ENCODE measurements at places on chromosomes 11 and 22. TPM values are rescaled to one million over a fixed set of nuclear protein-coding genes. Genes with fewer than 3 reads are reported as not detected.

MYBPC3 gene
- polyA plus RNA-seq: 0.06 TPM

CARNS1 gene
- 3.2 TPM for polyA plus RNA-seq

CDON gene
- polyA plus RNA-seq: 13.0 TPM

OR5B21 gene
- polyA plus RNA-seq: not detected

EHF gene
- 10.9 TPM for polyA plus RNA-seq

ELMOD1 gene
- polyA plus RNA-seq: 6.9 TPM

FGF4 gene
- polyA plus RNA-seq: not detected

GLYAT gene
- 0.38 TPM for polyA plus RNA-seq

SCGB1A1 gene
- polyA plus RNA-seq: 11.8 TPM

RBM14 gene
- polyA plus RNA-seq: 78.3 TPM

ZNF214 gene
- 10.3 TPM for polyA plus RNA-seq

MALAT1 gene
- polyA plus RNA-seq: 686 TPM

RFPL3 gene
- not detected for polyA plus RNA-seq

ZNF202 gene
- 24.2 TPM for polyA plus RNA-seq

OR1S1 gene
- polyA plus RNA-seq: not detected

THY1 gene
- polyA plus RNA-seq: 54.4 TPM

NUCB2 gene
- 89.0 TPM for polyA plus RNA-seq

ESRRA gene
- polyA plus RNA-seq: 10.2 TPM

ADM2 gene
- 0.82 TPM for polyA plus RNA-seq

KLHL35 gene
- polyA plus RNA-seq: 1.1 TPM

Measured in left lung (tissue), 14 donors.